Thymus (tissue), 14 donors: ENCODE measurements at places on chromosomes 3 and 15. TPM values are rescaled to one million over a fixed set of nuclear protein-coding genes. Genes with fewer than 3 reads are reported as not detected.

CCR9 gene
- polyA plus RNA-seq, result 133 TPM

RAB6B gene
- polyA plus RNA-seq, result 2.1 TPM

- H3K27me3 ChIP-seq, result no peaks in the 10 kb centered on the region
- no peak overlapping the region for H3K27ac ChIP-seq
- H3K4me1 ChIP-seq, result no peaks in the 10 kb centered on the region
- DNase-seq, result no peak
- H3K4me3 ChIP-seq, result no peak overlapping the region
- H3K36me3 ChIP-seq, result no peaks in the 10 kb centered on the region
These were observed 587.0 kb upstream of the GRM7 start for GRCh38 chr3:6273878-6274277.

DNA sequence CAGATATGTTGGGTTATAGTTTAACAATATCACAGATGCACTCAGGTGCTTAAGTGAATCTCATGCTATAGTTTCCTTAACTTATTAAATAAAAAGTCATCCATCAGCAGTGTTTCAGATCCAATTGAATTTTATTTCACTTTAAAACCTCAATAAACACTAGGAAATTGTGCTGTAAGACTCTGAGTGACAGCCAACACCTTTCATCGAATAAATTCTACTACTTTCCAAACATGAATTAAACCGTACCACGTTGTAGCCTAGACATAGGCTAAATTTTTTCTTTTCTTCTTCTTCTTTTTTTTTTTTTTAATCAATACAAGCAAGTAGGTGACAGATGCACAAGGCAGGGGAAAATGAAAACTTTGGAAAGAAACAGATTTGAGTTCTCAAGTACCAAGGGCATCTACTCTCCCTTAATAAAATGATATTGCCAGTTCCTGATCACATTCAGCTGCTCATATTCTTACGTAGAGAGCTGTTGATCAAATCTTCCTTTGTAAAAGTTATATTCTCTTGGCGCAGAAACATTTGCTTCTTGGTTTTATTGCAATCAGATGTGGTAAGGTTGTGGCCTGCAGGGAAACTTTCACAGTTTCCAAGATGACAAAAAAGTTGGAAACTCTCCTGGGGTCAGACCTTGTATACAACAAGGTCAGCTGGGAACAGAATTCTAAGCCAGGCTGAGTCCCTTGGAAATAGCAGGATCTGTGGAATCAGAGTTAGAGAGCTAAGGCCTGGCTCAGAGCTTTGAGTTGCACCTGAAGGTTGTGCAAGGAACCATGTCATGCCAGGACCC is 147.7 kb downstream of the CD47 start:
- no peak for DNase-seq
- no peaks in the 10 kb centered on the region for H3K36me3 ChIP-seq
- H3K4me3 ChIP-seq, result no peak overlapping the region
- H3K27me3 ChIP-seq, result no peaks in the 10 kb centered on the region

DNA sequence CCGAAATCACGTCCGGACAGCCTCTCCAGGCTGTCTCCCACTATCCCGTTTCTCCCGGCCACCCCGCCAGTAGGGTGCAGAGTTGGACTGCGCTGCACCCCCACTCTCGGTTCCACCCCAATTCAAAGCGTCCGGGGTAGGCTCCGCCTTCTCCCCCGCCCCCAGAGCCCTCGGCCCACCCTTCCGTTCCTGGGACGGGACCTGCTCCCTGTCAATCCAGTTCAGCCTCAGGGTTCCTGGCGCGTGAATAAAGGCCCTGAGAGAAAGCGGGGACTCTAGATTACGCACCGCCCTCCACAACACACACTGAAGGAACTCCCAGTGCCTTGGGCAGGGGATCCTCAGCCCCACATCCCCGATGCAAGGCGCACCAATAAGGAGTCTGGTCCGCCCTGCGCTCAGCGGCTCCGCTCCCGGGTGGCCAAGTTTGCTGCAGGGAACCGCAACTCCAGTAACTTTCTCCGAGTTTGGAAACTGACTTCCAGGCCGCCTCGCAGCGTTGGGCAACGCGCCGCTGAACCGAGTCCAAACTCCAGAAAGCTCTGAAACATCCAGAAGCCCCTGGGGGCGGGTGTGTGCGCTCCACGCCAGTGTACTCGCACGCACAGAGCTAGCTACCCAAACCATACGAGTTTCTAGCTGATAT is 1.9 kb downstream of the ADAMTS9 start:
- H3K4me1 ChIP-seq, result no peaks in the 10 kb centered on the region
- H3K27ac ChIP-seq, result no peak overlapping the region
- DNase-seq, result peak; percentile 16
- no peak overlapping the region for H3K4me3 ChIP-seq
- H3K27me3 ChIP-seq, result peaks cover 64% of the 10 kb centered on the region

DNA sequence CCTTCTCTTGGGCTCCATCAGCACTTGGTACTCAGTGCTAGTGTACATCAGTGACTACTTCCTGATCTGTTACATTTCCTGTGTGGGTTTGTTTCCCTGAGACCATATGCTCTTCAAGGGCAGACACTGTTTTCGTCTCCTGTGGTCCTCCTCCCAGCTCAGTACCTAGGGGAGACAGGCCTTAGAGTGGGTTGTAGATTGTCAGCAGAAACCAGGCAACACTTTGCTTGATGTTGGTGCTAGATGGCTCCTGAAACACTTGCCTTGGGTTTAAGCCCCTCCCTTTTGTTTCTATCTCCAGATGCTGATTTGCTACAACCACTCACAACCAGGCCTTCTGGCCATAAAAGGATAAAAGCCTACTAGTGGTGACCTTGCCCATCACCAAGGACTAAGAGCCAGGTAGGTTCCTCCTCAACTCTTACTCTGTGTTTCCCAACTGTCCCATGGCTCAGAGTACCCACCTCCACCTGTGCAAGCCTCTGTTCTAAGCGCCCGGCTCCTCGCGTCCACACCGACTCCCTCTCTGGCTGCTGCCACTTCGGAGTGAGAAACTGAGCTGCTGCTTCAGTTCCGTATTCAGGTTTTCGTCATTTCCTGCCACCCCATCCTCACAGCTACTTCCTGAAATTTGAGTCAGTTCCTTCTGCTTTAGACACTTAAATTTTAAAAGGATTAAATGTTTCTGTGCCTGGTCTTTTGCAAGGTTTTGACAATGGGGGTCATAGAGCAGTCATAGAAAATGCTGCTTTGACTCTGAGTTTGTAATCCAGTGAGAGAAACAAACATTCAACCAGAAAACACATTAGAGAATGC is at the start of gene HCLS1:
TSS of gene HCLS1 (minus strand) at position 548 of the 816 bp plus-strand sequence. CDS start 2,556 bp downstream, outside the sequence.
- H3K36me3 ChIP-seq, result peaks cover 53% of the 10 kb centered on the region

GRCh38 chr3:174859756-174860155 is 622 bp downstream of the NAALADL2 start:
- H3K27me3 ChIP-seq, result no peaks in the 10 kb centered on the region
- H3K4me3 ChIP-seq, result no peak overlapping the region
- H3K36me3 ChIP-seq, result no peaks in the 10 kb centered on the region

DNA sequence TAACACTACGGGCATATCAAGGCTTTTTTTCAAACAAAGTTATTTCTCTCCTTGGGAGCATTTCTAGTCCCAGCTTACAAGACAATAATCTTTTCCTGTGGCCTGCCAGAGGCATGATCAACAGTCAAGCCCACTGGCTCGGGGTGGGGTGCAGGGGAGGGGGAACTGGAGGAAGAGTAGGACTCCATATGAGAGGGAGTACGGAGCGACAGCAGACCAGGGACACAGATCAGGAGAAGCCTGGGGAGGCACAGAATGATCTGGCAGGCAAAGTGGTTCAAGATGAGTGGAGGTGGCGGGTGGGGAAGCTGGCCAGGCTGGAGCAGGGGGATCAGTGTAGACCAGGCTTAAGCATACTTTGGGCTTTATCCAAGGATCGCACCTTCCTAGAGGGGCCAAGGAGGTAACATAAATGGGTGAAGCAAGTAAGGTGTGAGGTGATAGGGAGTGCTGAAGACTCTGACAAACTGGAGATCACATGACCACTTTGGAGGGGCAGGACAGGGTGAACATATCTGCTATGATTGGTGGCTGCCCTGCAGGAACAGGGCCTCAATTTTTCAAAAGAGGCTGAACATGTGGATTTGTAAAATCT is 37.4 kb downstream of the KLF15 start:
- no peaks in the 10 kb centered on the region for H3K4me1 ChIP-seq
- no peak overlapping the region for H3K4me3 ChIP-seq
- DNase-seq, result no peak
- H3K27ac ChIP-seq, result no peak overlapping the region
- H3K36me3 ChIP-seq, result no peaks in the 10 kb centered on the region

- no peak for DNase-seq
- no peaks in the 10 kb centered on the region for H3K4me1 ChIP-seq
- H3K27me3 ChIP-seq, result no peaks in the 10 kb centered on the region
- H3K4me3 ChIP-seq, result no peak overlapping the region
- H3K36me3 ChIP-seq, result no peaks in the 10 kb centered on the region
These were observed 19.1 kb upstream of the RPL22L1 start for GRCh38 chr3:170889132-170889531.
